ENCODE measurements at places on chromosomes 1 and 21. TPM values are rescaled to one million over a fixed set of nuclear protein-coding genes. Genes with fewer than 3 reads are reported as not detected.

DNA sequence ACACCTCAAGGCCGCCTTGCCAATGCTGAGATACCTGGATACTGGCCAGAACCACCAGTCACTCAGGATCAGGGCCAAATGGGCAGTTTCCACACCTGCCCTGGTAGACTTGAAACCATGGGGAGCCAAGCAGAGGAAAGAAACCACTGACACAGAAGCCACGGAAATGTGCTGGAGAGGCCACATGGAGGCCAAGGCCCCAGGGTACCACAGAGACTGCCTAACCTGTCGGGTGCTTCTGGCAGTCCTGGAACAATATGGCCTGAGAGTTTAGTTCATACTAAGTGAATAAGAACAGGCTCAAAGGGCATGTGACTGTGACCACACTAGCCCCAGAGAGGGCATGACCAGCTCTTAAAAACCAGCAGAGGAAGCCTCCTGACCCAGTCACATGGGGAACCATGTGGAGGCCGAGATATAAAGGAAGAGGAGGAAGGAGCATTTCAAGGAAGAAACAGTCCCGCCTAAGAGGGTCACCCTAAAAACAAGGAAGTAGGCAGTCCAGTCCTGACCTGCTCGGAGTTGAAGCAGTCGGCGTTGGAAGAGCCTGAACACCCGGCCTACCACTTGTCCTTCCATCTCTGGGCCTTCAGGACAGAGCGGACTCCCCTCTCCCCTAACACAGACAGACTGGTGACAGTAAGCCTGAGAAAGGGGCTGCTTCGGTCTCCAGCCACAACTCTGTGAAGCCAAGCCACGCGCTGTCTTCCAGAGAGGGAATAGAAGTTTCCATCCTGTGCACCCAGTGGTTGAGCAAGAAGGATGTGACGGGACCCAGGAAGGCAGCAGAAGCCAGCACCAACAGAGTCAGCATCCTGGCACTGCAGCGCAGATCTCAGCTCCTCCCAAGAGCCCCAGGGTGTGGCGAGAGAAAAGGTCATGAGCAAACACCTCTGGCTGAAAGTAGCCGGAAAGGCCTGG lies at the start of gene DENND2D:
Gene DENND2D, minus strand, starts transcription at position 766 of the 921 bp plus-strand sequence. Its CDS starts 187 bp downstream, at position 579.
- no peaks in the 10 kb centered on the region for H3K27me3 ChIP-seq
- peaks cover 55% of the 10 kb centered on the region for H3K36me3 ChIP-seq
- peak; percentile 84 for DNase-seq
- peaks cover 61% of the 10 kb centered on the region for H3K4me1 ChIP-seq
- peak within 1 kb of the TSS; percentile 96 for H3K4me3 ChIP-seq
- H3K27ac ChIP-seq, result peak within 1 kb of the TSS; percentile 98

GRCh38 chr1:25031966-25032667 lies 102.0 kb upstream of the RUNX3 start:
- H3K36me3 ChIP-seq, result peaks cover 4% of the 10 kb centered on the region
- H3K4me3 ChIP-seq, result no peak overlapping the region
- no peak overlapping the region for H3K27ac ChIP-seq

TARDBP gene
- total RNA-seq, result 190 TPM

- no peaks in the 10 kb centered on the region for H3K27me3 ChIP-seq
- H3K4me1 ChIP-seq, result peaks cover 63% of the 10 kb centered on the region
- H3K4me3 ChIP-seq, result no peak overlapping the region
Observed at GRCh38 chr1:55195521-55196233, 19.5 kb downstream of the USP24 start.

- no peak overlapping the region for H3K27ac ChIP-seq
- DNase-seq, result peak; percentile 32
- H3K4me1 ChIP-seq, result peaks cover 2% of the 10 kb centered on the region
- no peaks in the 10 kb centered on the region for H3K27me3 ChIP-seq
Observed at GRCh38 chr1:178543290-178543607, 30.3 kb downstream of the TEX35 start.
